ENCODE measurements at places on chromosomes 1 and 21.

GRCh38 chr21:41677671-41678015, 89.2 kb downstream of the RIPK4 start:
- DNase-seq, result peak; percentile 34

- DNase-seq, result peak; percentile 95
Measured at GRCh38 chr1:159000625-159001024, 9.1 kb upstream of the IFI16 start.

DNA sequence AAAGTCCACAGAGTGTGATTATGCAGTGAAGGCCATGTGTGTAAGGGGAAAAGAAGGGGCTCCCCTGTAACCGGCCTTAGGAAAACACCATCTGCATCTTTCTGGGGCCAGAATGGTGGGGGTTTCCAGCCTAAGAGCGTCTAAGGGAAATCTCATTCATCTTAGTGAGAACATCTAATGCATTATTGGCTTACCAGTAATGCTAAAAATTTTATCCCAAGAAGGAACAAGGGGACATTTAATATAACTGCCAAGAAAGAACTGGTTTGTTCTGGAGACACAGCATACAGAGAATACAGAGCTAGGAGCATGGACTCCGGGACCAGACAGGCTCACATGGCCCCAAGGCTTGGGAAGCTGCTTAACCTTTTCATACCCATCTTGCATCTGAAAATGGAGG, 58.3 kb upstream of the DSCAM start:
- no peak for DNase-seq

DNA sequence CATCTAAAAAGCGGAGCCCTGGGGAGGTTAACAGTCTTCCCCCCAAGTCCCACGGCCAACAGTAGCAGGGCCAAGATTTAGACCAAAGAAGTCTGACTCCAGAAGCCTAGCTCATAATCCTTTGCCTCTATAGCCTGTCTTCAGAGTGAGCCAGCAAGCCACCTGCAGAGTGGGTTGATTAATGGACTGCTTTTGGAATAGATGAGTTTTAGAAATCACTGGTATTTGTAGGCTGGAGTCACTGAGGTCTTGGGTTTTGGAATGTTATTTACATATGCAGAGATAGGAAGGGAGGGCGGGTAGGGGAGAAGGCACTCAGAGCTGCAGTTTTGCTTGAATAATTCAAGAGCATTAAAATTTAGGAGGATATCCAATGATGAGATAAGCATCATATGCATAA, 90.8 kb upstream of the L1TD1 start:
- DNase-seq, result no peak

GRCh38 chr1:6184083-6184783, 4.1 kb upstream of the CHD5 start:
- no peak for DNase-seq

DNA sequence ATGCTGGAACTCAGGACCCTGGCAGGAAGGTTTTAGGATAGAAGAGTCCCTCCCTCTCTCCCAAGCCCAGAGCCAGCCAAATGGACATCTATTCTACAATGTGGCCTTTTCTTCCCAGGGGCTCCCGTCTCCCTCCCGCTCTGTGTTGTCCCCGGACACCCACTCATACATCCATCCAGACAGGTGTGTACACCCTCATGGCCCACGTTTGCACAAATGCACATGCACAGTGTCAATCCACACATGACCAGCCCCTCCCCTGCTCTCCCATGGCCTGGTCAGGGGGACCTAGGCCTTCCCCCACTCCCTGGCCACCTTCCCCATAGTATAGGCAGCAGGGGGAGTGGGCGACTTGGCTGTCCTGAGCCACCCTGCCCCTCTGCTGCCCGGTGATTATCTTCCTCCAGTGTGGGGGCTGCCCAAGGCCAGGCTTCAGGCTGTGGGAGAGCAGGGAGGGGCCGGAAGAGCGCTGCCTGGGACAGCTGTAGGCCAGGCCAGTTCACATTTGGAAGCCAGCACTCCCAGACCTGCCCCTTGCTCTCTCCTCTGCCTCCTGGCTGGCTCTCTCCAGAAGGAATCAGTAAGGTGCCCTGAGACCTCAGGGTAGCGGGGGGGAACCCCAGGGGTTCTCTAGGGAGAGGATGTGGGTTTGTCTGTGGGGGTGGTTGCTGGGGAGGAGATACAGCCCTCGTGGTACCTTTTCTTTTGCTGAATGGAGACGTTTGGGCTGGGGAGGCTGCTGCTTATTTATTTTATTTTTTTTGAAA, 4.1 kb upstream of the PTPN7 start:
- DNase-seq, result no peak

- DNase-seq, result no peak
Measured at GRCh38 chr1:32991386-32991785, 26.8 kb upstream of the RNF19B start.

All from dermis microvascular lymphatic vessel endothelial cell (primary cell).